Globus pallidus (tissue), 1 donor: ENCODE measurements at places on chromosomes 6 and 20.
A peak's percentile ranks its signal among the peaks of the same experiment; 100 is the strongest.

DNA sequence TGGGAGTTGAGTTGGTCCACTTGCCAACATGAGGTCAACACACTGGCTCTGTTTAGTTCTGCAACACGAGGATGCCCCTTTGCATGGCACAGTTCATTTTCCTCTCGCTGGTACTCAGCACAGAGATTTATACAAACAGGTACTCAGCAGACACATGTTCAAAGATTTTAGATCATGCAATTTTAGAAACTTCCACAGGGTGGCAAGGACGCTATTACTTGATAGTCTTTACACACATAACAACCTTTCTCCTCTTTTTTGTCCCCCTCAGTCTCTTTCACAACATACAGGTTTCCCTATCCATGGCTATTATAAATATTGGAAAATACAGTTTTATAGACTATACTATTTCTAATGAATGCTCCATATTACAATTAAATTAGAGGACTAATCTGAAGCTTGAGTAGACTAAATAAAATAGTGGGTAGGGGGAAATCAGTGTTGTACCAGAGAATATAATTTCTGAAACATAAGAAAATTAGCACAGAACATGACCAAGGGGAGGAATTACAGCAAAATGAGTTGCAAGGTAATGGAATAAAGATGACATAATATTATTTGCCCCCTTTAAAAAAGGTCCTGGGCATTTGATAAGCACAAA is 331.8 kb upstream of the BTBD3 start:
- DNase-seq = no peak

DNA sequence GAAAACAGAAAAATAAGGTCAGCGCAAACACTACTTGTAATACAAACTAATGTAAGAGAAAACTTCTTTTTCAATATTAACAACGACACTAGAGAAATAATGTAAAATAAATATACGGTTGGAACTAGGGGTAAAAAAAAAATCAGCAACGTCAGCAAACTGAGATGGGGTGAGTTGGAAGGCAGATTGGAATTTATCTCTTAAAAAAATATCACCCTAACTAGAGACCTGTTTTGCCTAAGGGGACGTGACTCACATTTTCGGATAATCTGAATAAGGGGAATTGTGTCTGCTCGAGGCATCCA is 705 bp upstream of the UTRN start:
- peak; percentile 3 for DNase-seq

DNA sequence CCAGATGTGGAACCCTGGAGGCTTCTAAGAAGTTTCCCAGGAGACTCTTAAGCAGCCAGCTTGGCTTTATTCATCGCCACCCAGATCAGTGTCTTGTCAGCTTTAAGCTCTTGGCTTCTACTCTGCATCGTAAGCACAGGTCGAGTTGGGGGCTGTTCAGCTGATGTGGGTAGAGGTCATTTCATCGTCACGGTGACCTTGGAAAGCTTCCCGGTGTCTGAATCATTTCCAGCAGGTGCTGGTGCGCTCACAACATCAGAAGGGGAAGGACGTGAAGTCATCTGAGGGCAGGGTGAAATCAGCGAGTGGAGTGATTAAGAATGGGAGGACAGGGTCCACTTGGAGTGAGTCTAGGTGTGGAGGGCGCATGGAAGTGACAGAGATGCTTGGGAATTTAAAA is 112.6 kb downstream of the SASH1 start:
- no peak for DNase-seq

GRCh38 chr6:52507557-52508260 is 69.2 kb downstream of the TRAM2 start:
- no peak for DNase-seq

GRCh38 chr6:15299430-15300131 is 53.7 kb downstream of the JARID2 start:
- DNase-seq = no peak

GRCh38 chr6:37483917-37484785 is 15.5 kb downstream of the CCDC167 start:
- DNase-seq = no peak

GRCh38 chr6:83860359-83860755 is 868 bp downstream of the CYB5R4 start:
- DNase-seq = no peak

DNA sequence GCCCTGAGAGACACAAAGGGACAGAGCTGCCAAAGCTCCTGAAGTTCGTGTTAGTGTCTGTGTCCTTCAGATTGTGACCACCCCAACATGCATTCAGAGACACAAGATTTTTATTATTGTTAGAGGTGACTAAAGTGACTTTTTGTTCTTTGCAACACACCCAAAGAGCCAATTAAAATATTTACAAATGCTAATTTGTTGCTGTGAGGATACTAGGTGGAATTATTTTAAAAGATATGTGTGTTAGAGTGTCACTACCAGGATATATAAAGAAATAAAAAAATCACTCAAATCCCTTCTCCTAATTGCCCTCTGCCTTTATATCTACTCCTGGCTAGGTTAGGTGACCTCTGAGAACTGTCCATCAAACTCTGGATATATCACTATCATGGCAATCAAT is 160.7 kb downstream of the GRIK2 start:
- DNase-seq = no peak

GRCh38 chr6:82205930-82206392 is 41.6 kb downstream of the IBTK start:
- no peak for DNase-seq

DNA sequence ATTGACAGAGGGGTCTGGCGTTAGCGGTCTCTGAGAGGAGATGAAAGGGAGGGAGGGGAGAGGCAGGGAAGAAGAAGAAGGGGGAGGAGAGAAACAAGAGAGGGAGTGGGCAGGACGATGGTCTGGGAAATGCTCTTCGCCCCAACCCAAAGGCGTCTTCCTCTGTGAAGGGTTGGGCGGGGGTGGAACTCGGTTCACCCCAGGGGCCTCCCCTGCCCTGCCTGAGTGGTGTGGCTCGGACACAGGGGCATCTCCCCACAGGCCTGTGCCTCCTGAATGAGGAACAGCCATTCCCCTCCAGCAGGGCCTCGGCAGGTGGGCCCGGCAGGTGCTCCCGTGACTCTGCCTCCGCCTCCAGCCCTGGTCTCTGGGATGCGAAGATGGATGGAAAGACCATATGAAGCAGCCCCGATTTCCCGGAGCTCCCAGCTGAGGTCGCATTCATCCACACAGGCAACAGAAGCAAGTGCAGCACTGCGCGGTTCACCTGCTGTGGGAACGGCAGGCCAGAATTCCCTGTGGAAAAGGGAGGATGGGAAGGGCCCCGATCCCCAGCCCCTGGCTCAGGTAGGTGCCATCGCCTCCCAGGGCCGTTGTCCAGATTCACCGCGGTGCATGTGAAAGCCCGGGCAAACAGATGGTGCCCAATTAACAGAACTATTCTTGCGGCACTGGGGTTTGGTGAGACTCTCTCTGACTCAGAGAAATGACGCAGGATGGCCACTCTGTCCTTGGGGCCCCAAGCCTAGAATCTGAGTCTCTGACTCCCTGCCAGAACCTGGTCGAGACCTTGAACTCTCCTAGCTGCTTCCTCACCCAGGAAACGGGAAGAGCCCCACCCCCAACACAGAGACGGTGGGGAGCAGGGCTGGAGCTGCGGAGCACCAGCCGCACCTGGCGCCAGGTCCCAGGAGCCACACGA is 29.4 kb upstream of the RPS6KA2 start:
- DNase-seq = no peak

- no peak for DNase-seq
Measured at GRCh38 chr6:137265561-137266308, 46.5 kb upstream of the IFNGR1 start.

DNA sequence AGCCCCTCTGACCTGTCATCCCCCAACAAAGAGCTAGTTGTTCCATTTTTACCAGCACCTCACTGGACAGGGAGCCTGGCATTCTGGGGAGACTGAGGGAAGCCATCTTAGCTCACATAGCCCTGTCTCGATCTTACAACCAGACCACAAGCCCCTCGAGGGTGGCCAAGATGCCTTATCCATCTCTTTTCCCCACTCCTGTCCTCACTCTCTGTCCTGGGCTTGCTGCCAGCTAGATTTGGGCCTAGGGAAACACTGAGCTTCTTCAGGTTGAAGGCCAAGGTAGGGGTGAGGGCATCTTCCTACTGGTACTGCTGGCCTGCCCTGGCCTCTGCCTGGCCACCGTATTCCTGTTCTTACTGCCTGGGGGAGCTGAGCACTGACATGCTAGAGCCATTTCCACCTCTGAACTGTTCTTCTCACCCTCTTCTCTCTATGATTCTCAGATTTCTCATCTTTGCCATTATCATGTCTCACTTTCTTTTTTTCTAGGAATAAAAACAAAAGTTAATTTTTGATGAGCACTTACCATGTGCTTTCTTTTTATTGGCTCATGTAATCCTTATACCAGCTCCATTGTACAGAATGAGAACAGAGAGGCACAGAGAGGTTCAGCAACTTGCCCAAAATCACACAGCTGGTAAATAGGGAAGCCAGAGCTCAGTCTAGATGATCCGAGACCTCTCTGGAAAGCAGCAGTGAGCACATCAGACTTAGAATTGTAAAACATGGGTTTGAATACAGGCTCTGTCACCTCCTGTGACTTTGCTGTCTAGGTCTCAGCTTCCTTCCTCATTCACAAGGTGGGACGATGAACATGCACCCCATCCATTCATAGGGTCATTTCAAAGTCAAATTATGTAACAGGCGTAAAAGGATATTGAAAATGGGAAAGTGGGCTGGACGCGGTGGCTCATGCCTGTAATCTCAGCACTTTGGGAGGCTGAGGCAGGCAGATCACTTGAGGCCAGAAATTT is 28.7 kb downstream of the FGD2 start:
- DNase-seq = no peak

GRCh38 chr20:37407019-37407566 is 61.2 kb downstream of the SRC start:
- no peak for DNase-seq

- peak; percentile 96 for DNase-seq
Measured at GRCh38 chr6:87723170-87724078, 21.4 kb upstream of the AKIRIN2 start.

GRCh38 chr20:39775110-39775509 is 813.0 kb downstream of the DHX35 start:
- DNase-seq = no peak

DNA sequence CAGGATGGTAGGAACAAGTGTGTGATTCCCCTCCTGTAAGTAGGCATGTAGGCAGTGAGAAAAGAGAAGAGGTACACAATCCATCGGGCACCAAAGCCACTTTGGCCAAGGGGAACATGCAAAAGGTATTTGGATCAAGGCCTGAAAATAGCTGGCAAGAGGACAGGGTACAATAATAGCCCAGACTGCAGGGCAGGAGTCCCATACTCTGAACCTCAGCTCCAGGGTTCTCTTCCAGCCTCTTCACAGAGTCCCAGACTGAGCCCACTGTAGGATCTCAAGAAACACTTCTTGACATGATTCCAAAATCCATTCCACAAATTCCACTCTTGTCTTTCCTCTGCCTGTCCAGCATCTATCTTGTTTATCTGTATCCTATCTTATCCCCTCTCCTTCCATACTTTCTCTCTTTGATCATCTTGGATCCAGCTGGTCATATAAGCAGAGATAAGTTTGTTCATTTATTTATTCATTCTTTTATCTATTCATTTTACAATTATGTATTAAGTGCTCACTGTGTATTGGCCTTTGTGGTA is 19.7 kb downstream of the ACSS2 start:
- DNase-seq = no peak

DNA sequence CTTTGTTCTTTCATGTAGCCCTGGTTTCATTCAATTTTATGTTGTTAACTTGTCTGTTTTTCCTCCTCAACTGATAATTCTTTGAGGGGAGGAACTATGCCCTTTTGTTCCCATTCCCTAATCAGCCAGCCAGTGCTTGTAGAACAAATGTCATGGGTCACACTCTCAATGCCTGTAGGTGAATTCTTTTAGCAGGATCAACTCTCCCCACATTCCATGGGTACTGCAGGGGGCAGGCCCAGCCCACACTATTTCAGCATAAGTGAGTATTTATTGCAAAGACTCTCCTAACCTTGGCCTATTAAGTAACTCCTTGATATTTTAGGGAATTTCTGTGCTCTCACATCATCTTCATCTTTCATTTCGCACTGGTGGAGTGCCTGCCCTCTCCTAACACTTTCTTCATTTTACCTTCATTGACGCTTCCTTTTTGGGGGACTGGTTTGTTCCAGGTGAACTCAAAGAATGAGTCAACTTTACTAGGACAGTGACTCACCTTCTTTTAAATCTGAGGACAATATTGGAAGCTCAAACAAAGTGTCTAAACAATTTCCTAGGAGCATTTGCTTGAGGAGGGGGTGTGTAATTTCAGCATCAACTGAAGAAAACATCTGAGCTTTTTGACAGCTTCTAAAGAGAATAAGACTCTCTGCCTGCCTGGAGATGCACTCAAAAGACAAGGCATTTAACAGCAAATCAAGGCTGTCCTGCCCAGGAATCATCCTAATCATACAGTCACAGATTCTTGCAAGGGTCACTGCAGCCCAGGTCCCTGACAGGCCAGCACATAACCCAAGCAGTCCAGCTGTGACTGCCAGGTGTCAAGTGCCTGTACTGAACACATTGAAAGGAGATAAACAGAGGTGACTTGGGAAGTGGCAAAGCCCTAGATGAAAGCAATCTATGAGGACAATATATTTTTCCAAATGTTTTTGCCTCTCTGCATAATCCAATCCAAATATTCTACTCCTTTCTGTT is 263.9 kb upstream of the PRND start:
- no peak for DNase-seq

DNA sequence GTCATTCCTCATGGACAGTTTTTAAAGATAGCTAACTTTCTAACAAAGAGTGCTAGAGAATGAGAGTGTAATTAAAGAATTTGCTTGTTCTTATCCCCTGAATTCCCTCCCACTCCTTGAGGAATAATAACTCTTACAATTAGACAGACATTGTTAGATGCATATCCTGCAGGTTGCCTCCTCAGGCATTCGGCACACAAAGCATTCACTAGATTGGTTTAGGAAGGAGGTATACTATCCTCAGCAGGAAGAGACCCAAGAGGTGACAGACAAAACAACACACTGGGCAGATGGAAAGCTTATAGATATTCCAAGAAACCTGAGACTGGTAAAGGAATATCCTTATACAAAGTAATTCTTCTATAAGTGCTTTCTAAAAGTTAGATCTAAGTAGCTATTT is 109.1 kb upstream of the FAM184A start:
- DNase-seq = no peak

DNA sequence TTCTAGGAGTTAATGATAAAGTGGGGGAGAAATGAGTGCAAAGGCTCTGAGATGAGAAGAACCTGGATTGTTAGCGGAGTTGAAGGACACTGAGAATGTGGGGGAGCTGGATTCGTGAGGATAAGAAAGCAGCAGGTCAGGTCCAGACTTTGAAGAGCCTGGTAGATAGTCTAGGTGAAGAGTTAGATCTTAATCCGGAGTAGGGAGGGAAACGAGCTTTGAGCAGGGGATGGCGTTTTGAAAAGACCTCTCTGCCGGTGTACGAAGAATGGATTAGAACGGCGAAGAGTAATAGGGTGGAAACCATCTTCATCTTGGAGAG is 487 bp upstream of the PHF20 start:
- DNase-seq = no peak

GRCh38 chr20:37915800-37916570 is 13.1 kb downstream of the VSTM2L start:
- no peak for DNase-seq

- DNase-seq = no peak
Measured at GRCh38 chr6:138572167-138572875, 73.0 kb upstream of the NHSL1 start.

- DNase-seq = no peak
Measured at GRCh38 chr6:138550346-138550767, 51.1 kb upstream of the NHSL1 start.
